ENCODE measurements at places on chromosomes 2 and 18. TPM values are rescaled to one million over a fixed set of nuclear protein-coding genes. Genes with fewer than 3 reads are reported as not detected.

The KLHL30 gene
- 6.3 TPM for total RNA-seq

The MC4R gene
- 3.9 TPM for total RNA-seq

The AQP12A gene
- total RNA-seq: not detected

The MIB1 gene
- total RNA-seq: 69.9 TPM

- no peak for DNase-seq
These were observed 29.6 kb downstream of the IGFBP5 start for GRCh38 chr2:216665717-216666116.

DNA sequence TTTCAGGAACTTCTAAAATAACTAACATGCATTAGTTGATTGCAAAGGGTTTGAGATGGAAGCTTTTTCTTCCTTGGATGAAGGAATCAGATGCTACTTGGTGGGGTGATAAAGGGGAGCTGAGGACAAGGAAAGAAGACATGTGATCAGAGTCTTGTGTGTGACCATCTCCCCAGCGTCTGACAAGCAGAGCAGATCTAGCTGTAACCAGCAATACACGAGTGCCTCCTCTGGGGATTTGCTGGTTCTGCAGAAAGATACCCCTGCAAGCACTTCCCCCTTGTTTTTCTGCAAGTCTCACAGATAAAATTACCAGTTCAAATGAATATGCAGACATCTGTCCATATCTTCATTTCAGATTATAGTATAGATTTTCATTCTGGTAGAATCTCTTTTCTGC, 2.7 kb downstream of the CDH7 start:
- no peak for DNase-seq

- no peak for DNase-seq
These were observed 75.9 kb downstream of the SFXN5 start for GRCh38 chr2:72995430-72996116.

DNA sequence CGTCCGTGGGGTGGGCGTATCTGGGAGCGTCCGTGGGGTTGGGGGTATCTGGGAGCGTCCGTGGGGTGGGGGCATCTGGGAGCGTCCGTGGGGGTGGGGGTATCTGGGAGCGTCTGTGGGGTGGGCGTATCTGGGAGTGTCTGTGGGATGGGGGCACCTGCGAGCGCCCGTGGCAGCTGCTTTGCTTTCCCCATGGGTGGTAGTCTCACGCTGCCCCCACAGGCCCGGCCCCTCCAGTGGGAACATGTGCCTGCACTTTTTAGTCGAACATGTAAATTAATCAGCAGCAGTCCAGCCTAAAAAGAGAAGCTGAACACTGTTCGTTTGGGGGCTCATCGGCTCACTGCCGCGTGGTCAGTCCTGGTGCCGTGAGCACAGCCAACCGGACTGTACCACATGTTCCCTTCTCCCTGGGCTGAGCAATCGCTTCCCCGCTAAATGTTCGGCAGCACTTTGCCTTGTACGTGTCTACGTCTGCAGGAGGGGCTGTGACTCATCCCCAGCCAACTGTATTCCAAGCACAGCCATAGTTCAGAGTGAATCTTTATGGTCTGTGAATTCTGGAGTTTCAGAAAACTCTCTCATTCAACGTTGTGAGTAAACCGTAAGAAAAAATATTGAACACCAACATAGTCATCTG, 271.5 kb downstream of the AGAP1 start:
- peak; percentile 77 for DNase-seq

DNA sequence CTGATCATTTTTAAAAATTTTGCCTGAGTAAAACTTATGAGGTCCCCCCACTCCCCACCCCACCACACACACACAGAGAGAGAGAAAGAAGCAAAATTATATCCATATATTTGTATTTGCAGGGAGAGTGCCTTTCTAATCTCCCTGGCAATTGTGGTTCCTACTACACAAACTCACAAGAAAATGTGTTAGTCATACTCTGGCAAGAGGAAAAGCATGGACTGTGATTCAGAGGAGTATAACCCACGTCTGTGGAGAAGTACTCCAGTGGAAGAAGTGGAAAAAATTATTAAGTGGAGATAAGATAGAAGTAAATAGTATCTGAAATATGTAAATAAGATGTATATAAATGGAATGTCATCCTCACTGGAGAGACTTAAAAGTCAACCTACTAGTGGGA, 114.0 kb downstream of the DSEL start:
- DNase-seq: no peak

- DNase-seq: peak; percentile 69
These were observed 74.7 kb downstream of the HNRNPLL start for GRCh38 chr2:38528008-38528442.

Data from A172 (cell line).